H9 (cell line): ENCODE measurements at places on chromosomes 1 and 21. TPM values are rescaled to one million over a fixed set of nuclear protein-coding genes. Genes with fewer than 3 reads are reported as not detected.
A peak's percentile ranks its signal among the peaks of the same experiment; 100 is the strongest.

KCNE2 gene
- total RNA-seq, result 0.29 TPM in 1 of 2 replicates, not detected in the other

PEF1 gene
- total RNA-seq, result 40.3 and 43.3 TPM in 2 replicates

ARHGAP29 gene
- total RNA-seq, result 1.0 and 1.3 TPM in 2 replicates

PCAT6 gene
- 4.8 and 6.4 TPM in 2 replicates for total RNA-seq

CITED4 gene
- 9.5 and 10.4 TPM in 2 replicates for total RNA-seq

BRDT gene
- 0.15 TPM in 2 replicates for total RNA-seq

ATP6V1G3 gene
- total RNA-seq, result not detected in 2 replicates

CADM3 gene
- 5.6 and 5.7 TPM in 2 replicates for total RNA-seq

DR1 gene
- total RNA-seq, result 87.3 TPM in 2 replicates

FOXD2 gene
- total RNA-seq, result 0.07 TPM in 1 of 2 replicates, not detected in the other

ACKR1 gene
- 0.26 and 0.39 TPM in 2 replicates for total RNA-seq

OR2L2 gene
- total RNA-seq, result 0.11 TPM in 1 of 2 replicates, not detected in the other

VSIG8 gene
- total RNA-seq, result not detected in 2 replicates

CYP4Z1 gene
- not detected in 2 replicates for total RNA-seq

RGL1 gene
- total RNA-seq, result 1.4 TPM in 2 replicates

DHCR24 gene
- total RNA-seq, result 318 and 340 TPM in 2 replicates

ZP4 gene
- not detected in 2 replicates for total RNA-seq

DNA sequence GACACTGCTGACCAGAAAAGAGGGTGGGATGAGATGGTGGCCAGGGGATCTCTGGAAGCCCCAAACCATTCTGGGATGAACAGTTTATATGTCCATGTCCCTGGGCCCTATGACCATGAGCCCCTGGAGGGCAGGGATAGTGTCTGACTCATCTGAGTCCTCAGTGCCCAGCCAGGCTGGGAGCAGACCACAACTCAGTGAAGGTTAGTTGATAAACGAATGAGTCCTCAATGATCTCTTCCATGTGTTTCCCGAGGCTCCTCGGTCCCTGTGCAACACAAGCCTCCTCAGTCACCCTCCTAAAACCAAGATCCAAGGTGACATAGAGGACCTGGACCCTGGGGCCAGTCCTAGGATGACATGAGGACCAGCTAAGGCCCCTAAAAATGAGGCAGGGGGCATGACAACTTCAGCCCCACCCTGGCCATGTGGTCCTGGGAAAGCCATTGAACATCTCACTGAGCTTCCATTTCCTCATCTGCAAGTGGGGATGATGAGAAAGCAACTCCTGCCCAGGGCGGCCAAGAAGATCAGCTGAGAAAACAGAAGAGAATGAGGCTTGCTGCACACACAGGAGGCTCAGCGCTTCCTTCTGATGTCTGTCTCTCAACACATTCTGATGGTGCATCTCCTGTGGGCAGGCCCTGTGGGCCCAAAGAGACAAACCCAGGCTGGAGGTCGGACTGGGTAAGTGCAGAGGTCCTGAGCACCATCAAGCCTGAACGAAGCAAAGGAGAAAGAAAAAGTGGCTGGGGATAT is 86.3 kb downstream of the GLIS1 start:
- H3K36me3 ChIP-seq, result no peaks in the 10 kb centered on the region
- no peak overlapping the region for H3K27ac ChIP-seq
- DNase-seq, result no peak
- no peaks in the 10 kb centered on the region for H3K27me3 ChIP-seq

- no peak overlapping the region for H3K4me3 ChIP-seq
- H3K27ac ChIP-seq, result no peak overlapping the region
- peak; percentile 88 for DNase-seq
- H3K36me3 ChIP-seq, result peaks cover 7% of the 10 kb centered on the region
- H3K4me1 ChIP-seq, result peaks cover 8% of the 10 kb centered on the region
Observed at GRCh38 chr1:157978586-157979403, 14.7 kb upstream of the KIRREL1 start.

DNA sequence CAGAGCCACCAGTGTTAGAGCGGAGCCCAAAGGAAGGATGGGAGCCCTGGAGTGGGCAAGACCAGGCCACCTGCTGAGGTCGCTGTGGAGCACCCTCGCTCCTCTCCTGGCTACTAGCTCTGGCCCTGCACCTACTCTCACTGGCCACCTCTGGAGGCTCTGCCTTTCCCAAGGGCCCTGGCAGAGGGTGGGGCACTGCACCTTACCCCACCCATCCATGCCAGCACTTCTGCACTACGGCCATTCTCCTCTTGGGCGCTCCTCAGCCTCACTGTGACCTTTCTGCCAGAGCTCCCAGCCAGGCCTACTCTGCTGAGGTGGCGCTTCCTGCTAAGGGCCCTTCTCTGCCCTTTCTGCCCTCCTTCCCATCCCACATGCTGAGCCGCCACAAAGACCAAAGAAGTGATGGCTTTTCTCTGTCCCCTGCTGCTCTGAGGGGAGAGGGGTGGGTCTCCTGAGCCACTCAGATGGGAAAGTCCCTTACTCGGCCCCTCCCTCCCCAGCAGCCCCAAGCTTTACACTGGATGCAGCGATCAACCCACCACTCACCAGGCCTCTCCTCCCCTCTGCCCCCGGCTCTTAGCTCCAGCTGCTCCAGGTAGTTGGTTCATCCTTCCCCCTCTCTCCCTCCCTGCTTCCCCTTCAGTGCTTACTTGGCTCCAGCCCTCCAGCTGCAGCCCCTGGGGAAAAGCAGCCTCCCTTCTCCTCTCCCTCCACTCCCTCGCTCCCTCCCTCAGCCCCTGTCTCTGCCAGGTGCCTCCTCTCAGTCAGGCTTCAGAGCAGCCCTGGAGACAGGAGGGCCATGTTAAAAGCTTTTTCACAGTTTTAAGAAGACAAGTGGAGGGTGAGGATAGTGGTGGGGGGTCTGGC is 14.8 kb upstream of the TMEM222 start:
- no peaks in the 10 kb centered on the region; the same call in 1 of the 3 replicates for H3K36me3 ChIP-seq
- H3K27ac ChIP-seq, result no peak overlapping the region
- peak overlapping the region; percentile 67 for H3K4me3 ChIP-seq
- peaks cover 6% of the 10 kb centered on the region for H3K4me1 ChIP-seq

- no peaks in the 10 kb centered on the region; the same call in 1 of the 2 replicates for H3K27me3 ChIP-seq
- H3K36me3 ChIP-seq, result no peaks in the 10 kb centered on the region
- no peak for DNase-seq
- H3K4me1 ChIP-seq, result no peaks in the 10 kb centered on the region; the same call in 1 of the 2 replicates
- no peak overlapping the region for H3K4me3 ChIP-seq
Observed at GRCh38 chr1:44620072-44620471, 54.2 kb downstream of the TMEM53 start.

DNA sequence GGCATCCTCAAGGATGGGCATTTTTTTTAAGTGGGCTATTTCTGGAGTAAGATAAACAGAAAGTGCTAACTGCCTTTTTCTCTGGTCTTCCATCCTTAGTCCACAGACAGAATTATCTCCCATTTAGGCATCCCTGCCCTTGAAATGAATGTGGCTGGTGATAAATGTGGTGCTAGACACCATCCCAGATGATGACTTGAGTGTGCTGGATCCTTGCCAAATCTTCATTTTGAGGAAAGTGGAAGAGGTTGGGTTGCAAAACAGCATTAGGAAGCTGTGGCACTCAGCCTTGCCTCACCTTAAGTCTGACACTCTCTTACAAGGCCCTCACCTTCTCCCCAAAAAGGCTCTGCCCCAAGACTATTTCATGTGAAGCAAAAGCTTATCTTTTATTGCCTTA is 19.2 kb downstream of the MAB21L3 start:
- H3K27me3 ChIP-seq, result no peaks in the 10 kb centered on the region
- no peaks in the 10 kb centered on the region for H3K4me1 ChIP-seq
- H3K27ac ChIP-seq, result no peak overlapping the region

- H3K27ac ChIP-seq, result no peak overlapping the region
- no peaks in the 10 kb centered on the region for H3K36me3 ChIP-seq
- H3K27me3 ChIP-seq, result no peaks in the 10 kb centered on the region
- no peaks in the 10 kb centered on the region for H3K4me1 ChIP-seq
- H3K4me3 ChIP-seq, result no peak overlapping the region
- DNase-seq, result no peak
Observed at GRCh38 chr1:240586006-240586405, 25.9 kb downstream of the GREM2 start.

GRCh38 chr21:35862969-35863368 is 197.4 kb downstream of the SETD4 start:
- H3K36me3 ChIP-seq, result no peaks in the 10 kb centered on the region
- no peak overlapping the region for H3K4me3 ChIP-seq
- H3K27me3 ChIP-seq, result no peaks in the 10 kb centered on the region
- no peak overlapping the region for H3K27ac ChIP-seq

DNA sequence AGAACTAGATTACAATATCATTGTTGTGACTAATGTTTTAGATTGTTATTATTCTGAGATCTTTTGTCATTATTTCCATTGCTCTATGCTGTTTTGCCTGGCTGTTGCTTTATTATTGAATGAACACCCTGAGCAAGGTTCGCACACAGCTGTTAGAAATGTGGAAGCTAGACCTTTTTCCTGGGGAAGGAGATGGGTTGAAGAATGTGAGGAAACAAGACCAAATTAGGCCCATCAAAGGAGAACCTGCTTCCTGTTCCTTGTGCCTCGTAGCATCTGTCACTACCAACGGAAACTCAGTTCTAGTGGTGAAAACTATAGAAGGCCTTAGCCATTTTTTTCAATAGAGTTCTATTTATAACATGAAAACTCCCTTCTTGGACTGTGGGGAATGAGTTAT is 68.7 kb downstream of the RGL1 start:
- no peak overlapping the region for H3K27ac ChIP-seq
- H3K4me3 ChIP-seq, result no peak overlapping the region
- H3K36me3 ChIP-seq, result no peaks in the 10 kb centered on the region
- DNase-seq, result no peak

GRCh38 chr1:203799157-203799556 is 3.7 kb downstream of the ZBED6 start:
- no peak for DNase-seq
- no peak overlapping the region for H3K4me3 ChIP-seq
- H3K27me3 ChIP-seq, result no peaks in the 10 kb centered on the region
- no peaks in the 10 kb centered on the region for H3K4me1 ChIP-seq

GRCh38 chr1:235011064-235011598 is 117.5 kb downstream of the TOMM20 start:
- DNase-seq, result no peak
- H3K4me3 ChIP-seq, result no peak overlapping the region
- H3K4me1 ChIP-seq, result no peaks in the 10 kb centered on the region
- H3K36me3 ChIP-seq, result peaks cover 9% of the 10 kb centered on the region; the same call in 1 of the 2 replicates
- no peaks in the 10 kb centered on the region; the same call in 1 of the 2 replicates for H3K27me3 ChIP-seq
- no peak overlapping the region for H3K27ac ChIP-seq

- H3K4me1 ChIP-seq, result peaks cover 30% of the 10 kb centered on the region; the same call in 1 of the 2 replicates
- no peaks in the 10 kb centered on the region for H3K27me3 ChIP-seq
- DNase-seq, result no peak
- peaks cover under 1% of the 10 kb centered on the region; the same call in 1 of the 2 replicates for H3K36me3 ChIP-seq
- H3K27ac ChIP-seq, result no peak overlapping the region
Observed at GRCh38 chr1:19454265-19455146, 30.8 kb downstream of the CAPZB start.

- no peak overlapping the region for H3K4me3 ChIP-seq
- H3K27me3 ChIP-seq, result no peaks in the 10 kb centered on the region
- no peaks in the 10 kb centered on the region for H3K4me1 ChIP-seq
- DNase-seq, result no peak
- H3K27ac ChIP-seq, result no peak overlapping the region
Observed at GRCh38 chr1:64608005-64608650, 136.7 kb upstream of the RAVER2 start.

DNA sequence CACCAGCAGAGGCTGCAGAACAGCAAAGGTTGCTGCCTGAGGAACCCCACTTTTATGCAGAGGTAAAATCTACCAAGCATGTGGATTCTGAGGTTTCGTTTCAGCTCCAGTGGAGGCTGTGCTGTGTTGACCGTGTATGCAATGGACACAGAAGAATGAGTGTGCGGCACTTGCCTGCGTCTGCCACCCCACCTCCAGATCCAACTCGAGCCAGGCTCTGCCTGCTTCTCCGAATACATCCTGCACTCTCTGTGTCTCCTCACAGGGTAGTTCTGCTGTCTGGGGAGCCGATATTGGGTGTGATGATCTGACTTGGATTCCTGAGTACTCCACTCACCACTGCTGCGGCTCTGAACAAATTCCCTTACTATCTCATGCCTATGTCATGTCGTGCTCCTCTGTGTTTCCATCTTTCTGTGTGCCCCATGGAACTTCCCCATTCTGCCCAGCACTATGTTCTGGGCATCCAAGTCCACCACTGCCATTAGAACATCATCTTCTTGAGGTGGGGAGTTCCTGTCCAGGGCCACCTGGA is 129.8 kb downstream of the SLC45A1 start:
- DNase-seq, result no peak
- peaks cover 3% of the 10 kb centered on the region; the same call in 1 of the 2 replicates for H3K4me1 ChIP-seq
- no peak overlapping the region for H3K27ac ChIP-seq
- H3K4me3 ChIP-seq, result no peak overlapping the region
- no peaks in the 10 kb centered on the region for H3K27me3 ChIP-seq

- no peaks in the 10 kb centered on the region for H3K27me3 ChIP-seq
- no peak for DNase-seq
- peaks cover 15% of the 10 kb centered on the region; the same call in 1 of the 2 replicates for H3K4me1 ChIP-seq
- peaks cover 20% of the 10 kb centered on the region for H3K36me3 ChIP-seq
Observed at GRCh38 chr1:230114237-230114651, 47.2 kb downstream of the GALNT2 start.

DNA sequence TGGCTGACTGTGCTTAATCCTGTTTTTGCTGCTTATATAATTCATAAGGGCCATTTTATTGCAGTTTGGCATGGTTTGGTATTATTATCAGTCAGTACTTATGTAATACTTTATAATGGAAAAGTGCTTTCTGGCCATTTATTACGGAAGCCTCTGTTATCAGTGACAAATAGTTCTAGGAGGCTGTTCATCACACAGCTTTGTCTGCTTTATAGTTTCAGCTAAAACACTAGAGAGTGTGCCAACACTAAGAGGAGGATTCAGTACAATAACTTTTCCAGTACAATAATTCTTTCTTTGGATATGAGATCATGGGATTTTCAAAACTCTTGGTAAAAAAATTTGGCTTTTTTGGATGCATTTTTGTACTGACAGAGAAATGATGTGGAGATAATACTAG is 102.9 kb upstream of the PTGFR start:
- H3K4me1 ChIP-seq, result no peaks in the 10 kb centered on the region
- H3K27ac ChIP-seq, result no peak overlapping the region
- H3K4me3 ChIP-seq, result no peak overlapping the region
- DNase-seq, result no peak

DNA sequence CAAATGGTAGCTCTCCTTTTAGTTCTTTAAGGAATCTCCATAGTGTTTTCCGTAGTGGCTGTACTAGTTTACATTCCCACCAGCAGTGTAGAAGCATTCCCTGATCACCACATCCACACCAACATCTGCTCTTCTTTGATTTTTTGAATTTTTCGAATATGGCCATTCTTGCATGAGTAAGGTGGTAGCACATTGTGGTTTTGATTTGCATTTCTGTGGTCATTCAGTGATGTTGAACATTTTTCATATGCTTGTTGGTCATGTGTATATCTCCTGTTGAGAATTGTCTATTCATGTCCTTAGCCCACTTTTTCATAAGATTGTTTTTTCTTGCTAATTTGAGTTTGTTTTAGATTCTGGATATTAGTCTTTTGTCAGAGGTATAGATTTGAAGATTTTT is 84.6 kb upstream of the B3GALT2 start:
- H3K27ac ChIP-seq, result no peak overlapping the region
- no peaks in the 10 kb centered on the region; the same call in 1 of the 2 replicates for H3K4me1 ChIP-seq
- no peaks in the 10 kb centered on the region for H3K27me3 ChIP-seq
- H3K4me3 ChIP-seq, result no peak overlapping the region

GRCh38 chr1:171472183-171472647 is 13.1 kb upstream of the PRRC2C start:
- no peak overlapping the region for H3K4me3 ChIP-seq
- DNase-seq, result no peak
- H3K4me1 ChIP-seq, result no peaks in the 10 kb centered on the region
- H3K36me3 ChIP-seq, result no peaks in the 10 kb centered on the region
- no peak overlapping the region for H3K27ac ChIP-seq

GRCh38 chr1:40469327-40469726 is 7.8 kb upstream of the ZFP69 start:
- DNase-seq, result no peak
- H3K4me3 ChIP-seq, result no peak overlapping the region
